Stimulated activated CD8-positive, alpha-beta memory T cell treated with anti-CD3 and anti-CD28 coated beads, Interleukin-2, amount 100 ng/mL, for 48 hours (primary cell): ENCODE measurements at places on chromosomes 5 and 9.

- no peak for DNase-seq
Measured at GRCh38 chr5:179240561-179240960, 104.7 kb downstream of the ADAMTS2 start.

DNA sequence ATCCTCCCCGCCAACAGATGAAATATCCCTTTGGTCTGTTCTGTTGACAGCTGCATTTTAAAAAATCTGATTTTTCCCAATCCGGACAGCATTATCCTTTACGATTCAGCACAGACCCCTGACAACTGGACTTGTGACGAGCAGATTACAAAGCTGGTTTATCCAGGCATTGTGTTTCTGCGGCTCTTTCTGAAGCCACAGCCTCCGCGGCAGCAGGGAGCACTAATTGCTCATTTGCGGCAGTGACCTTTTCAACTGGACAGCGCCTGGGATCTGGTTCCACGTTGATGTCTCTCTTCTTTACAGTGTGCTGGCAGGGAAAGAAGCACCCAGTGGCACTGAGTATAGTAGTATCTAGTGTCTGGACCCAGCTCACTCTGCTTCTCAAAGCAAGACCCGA, 351.2 kb downstream of the ZNF608 start:
- DNase-seq, result no peak

GRCh38 chr5:181217111-181217802, 5.8 kb upstream of the TRIM41 start:
- no peak for DNase-seq

DNA sequence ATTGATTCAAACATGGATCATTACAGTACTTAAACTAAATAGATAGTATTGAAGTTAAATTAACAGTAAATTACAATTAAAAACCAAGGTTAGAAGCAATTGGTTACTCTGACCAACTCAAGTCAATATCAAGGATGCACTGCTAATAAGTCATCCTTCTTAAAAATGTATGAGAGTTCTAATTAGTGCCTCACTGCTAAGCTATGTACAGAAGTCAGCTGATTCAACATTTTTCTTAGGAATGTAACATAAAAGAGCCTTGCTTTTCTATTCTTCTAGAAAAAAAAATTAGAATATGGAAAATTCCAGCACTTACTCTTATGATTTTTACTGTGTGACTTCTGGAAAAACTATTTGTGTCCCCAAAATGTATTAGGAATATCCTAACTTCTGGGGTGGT, 75.7 kb upstream of the FBN2 start:
- no peak for DNase-seq

DNA sequence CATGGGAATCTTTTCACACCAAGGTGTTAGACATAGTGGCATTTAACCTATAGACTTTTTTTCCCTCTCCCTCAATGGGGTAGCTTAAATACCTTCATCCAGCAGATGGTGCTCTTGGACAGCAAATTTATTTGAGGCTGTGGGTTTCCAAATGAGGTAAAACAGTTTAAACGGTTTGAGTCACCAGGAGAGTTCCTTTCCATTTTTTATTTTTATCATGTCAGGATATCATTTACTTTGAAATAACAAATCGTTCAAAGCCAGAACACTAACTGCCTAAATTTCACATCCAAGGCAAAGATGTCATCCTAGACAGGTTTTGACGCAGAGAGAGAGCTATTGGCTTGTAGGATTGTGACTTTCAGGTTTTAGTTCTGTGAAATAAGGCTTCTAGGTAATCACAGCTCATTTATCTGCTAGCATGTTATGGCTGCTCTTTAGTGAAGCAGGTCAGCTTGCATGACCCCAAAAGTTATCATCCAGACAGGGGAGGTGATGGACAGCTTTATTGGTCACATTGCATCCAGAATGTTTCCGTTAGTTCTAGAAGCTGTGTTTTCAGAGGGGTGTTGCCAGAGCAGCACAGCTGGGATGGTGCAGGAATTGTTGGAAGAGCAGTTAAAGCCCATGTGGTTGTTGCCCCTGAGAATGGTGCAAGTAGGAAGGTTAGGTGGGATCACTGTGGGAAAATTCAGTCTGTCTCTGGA, 69.8 kb downstream of the KDM4C start:
- DNase-seq, result no peak

- no peak for DNase-seq
Measured at GRCh38 chr5:160452795-160453194, 31.1 kb downstream of the PTTG1 start.

DNA sequence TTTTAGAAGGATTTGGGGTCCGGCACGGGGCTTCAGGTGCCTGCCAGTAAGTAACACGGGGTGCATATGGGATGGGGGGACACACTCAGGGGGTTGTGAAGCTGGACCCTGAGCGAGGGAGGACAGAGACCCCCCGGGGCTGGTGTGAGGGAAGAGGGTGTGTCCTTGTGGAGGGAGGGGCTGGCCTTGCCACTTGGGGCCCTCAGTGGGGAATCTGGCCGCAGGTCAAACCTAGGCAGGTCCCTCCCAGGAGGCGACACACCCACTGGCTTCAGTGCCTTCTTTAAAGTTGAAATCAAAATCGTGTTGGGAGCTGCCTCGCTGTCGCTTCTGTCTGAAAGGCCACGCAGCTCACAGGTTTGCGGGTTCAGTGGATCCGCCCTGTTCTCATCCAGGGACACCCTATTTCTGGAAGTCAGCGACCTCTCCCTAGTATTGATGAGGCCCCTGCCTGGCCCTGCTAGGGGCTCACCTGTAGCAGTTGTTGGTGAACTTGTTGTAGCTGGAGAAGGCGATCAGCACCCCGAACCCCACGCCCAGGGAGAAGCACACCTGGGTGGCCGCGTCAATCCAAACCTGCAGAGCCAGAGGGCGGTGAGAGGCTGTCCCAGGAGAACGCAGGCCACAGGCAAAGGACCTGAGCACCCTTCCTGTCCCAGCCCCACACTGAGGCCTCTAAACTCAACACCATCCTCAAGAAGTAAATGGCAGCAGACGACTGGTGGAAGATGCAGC, 29.4 kb downstream of the SLC6A3 start:
- no peak for DNase-seq

- no peak for DNase-seq
Measured at GRCh38 chr5:83498585-83498984, 27.0 kb downstream of the VCAN start.

DNA sequence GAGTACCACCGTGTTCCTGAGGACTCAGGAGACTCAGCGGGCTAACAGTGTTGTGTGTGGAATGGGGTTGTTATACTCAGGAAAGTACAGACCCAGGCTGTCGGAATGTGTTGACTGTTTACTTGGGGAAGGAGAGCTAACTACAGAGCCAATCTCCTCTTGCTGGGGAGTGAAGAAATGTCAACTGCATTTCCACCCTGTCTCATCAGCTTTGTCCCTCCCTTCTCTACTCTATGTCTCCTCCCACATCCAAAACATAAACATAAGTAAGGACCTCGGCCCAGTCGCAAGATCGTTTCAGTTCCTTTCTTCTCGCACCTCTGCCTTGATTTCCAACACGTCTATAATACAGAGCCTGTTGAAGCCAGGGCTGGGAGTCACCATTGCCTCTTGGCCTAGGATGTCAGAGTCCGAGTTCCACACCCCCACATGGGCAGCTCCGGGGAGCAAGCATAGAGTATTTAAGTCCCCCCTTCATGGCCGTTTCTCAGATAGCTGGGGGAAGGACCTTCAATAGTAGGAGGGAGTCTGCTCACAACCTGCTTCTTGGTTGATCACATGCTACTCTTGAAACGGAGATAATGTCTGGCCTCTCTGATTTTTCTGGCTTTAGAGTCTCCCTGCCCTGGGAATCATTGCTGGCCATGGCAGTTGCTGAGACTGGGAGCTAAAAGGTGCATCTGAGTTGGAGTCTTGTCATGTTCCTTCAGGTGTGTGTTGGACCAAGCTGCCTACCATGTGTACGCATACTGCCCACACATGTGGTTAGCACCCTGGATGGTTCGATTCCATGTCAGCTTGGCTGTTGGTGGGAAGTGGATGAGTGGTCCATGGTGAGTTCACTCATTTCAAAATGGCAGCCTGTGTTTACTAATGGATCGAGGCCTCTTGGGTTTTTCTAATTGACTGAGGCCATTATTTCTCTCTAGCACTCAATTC, 147.3 kb downstream of the MTX3 start:
- DNase-seq, result no peak

GRCh38 chr9:82271106-82271561, 282.6 kb downstream of the SPATA31D1 start:
- DNase-seq, result no peak

DNA sequence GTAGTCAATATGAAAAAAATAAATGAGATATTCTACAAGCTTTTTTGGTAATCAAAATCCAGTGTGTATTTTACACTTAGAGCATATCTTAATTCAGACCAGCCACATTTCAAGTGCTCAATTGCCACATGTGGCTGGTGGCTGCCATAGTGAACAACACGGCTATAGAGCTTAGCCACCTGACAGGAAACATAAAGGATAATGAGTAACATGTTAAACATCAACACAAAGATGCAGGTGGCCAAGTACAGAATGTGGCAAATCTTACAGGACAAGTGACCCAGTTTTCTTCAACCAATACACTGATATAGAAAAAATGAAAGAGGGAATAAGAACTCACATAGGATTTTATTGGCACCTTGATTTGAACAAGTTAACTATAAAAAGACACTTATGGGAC, 61.4 kb downstream of the KIF24 start:
- no peak for DNase-seq

DNA sequence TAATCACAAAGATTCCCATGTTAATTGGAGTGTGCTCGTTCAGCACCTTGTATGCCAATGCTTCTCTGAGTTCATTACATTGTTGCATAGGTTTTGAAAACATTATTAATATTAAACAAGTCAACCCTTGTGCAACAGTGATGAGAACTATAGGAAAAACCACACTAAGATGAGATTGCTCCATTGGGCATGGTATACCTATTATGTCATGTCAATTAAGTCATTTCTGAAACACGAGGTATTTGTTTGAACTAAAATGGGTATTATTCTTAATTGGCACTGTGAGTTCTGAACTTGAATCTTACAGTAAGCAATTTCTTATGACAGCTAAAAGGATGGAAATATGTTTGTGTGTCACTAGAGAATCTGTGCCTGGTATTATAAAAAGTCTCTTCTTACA, 447.7 kb downstream of the EFNA5 start:
- DNase-seq, result no peak

DNA sequence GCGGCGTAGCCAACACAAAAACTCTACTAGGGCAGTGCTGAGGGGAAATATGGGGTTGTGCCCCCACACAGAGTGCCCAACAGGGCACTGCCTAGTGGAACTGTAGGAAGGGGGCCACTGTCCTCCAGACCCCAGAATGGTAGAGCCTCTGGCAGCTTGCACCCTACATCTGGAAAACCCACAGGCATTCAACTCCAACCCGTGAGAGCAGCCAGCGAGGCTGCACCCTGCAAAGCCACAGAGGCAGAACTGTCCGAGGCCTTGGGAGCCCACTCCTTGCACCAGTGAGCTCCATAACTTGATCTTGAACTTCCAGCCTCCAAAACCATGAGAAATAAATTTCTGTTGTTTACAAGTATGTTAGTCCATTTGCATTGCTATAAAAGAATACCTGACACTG, 27.7 kb downstream of the GRAMD2B start:
- DNase-seq, result no peak

DNA sequence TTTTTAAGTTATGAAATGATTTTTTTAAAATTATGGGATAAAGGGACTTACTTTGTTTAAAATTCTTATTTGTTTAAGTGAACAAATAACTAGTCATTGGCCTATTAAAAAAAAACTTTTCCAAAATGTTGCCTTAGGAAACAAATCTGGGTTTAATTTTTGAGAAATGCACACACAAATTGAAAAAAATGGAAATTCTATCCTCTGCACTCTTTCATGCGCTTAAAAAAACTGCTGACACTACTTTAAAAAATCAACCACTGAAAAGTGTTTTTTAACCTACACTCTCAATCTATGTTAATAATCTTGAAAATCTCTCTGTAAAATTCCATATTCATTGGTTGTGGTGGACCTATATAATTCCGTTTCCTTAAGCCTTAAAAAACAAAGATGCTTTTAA, 163.4 kb upstream of the DAB2 start:
- no peak for DNase-seq

- peak; percentile 61 for DNase-seq
Measured at GRCh38 chr9:132877824-132878694, at the start of gene AK8. Gene AK8 (minus strand): TSS chr9:132878284. CDS start chr9:132878255, 29 bp downstream.
